ENCODE measurements at places on chromosomes 2 and 18. TPM values are rescaled to one million over a fixed set of nuclear protein-coding genes. Genes with fewer than 3 reads are reported as not detected.

The PLCL1 gene
- total RNA-seq: 0.39 TPM

The CRYGD gene
- total RNA-seq: not detected

The SKOR2 gene
- total RNA-seq: not detected

The KCNIP3 gene
- total RNA-seq: 3.5 TPM

The KLHL14 gene
- total RNA-seq: not detected

The XDH gene
- total RNA-seq: 0.43 TPM

The ADGRF3 gene
- 0.22 TPM for total RNA-seq

Data from articular chondrocyte of knee joint (primary cell).